ENCODE measurements at places on chromosomes 3 and 15.

- peak; percentile 11 for DNase-seq
These were observed 51.1 kb downstream of the SERP1 start for GRCh38 chr3:150495149-150495548.

DNA sequence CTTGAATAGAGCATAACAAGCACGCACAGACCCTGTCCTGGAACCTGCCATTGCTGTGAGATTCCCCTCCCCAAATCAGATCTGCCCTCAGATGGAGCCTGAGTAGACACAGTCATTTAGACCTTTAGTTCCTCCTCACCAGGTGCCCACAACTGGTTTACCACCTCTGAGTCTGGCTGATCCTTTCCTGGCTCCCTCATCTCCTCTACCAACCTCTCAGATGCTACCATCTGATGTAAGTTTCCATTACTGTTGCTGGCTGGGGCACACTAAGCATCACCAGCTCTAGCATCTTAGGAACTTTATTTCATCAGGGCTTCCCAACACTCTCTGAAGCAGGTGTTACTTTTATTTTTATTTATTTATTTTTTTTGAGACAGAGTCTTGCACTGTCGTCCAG, 288.3 kb downstream of the TLE3 start:
- DNase-seq: no peak

DNA sequence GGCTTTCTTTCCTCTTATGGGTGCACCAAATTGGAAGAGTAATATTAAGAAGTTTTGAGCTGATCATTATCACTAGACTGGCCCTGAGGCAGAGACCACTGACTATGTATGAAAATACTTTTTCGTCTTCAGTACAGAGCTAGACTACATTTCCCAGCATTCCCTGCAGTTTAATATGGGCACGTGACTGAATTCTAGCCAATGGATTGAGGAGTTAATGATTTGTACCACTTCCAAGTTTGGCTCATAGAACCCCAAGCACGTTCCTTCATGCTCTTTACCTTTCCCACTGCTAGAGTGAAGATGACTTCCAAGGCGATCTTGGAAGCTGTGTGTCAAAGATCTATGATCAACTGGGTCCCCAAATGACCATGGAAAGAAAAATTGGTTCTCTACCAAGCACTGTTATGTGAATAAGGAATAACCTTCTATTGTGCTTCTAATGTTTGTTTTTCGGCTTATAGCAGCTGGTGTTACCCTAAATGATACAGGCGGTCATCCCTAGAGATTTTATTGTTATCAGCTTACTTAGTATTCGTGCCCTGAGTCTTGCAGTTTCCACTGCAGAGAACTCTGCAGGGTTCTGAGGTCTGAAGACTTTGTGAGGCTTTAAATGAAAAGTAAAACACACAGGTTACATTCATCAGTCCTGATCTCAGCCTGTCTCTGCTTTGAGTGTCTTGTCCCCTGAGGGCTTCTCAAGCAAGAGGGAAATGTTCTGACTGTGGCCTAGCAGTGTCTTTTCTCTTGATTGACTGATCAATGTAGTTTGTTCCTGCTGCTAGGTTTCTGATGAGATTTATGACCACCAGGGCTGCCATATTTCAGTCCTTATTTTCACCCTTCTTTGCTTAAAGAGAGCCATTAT, 486.8 kb downstream of the PDCD6IP start:
- no peak for DNase-seq

GRCh38 chr3:127899200-127899599, 15.8 kb upstream of the KBTBD12 start:
- no peak for DNase-seq

DNA sequence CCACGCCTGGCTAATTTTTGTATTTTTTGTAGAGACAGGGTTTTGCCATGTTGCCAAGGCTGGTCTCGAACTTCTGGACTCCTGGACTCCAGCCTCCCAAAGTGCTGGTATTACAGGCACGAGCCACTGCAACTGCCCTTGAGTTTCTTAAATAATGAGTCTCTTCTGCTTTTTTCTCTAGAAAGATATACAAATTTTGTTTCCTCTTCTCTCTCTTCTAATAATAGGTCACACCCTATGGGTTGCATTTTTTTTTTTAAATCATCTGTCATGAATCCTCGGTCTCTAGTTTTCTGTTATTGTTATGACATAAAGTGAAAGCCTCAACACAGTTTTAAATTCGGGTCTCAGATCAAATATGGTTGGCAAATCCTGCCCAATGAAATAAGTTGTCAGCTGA, 111.2 kb downstream of the IL12A start:
- no peak for DNase-seq

DNA sequence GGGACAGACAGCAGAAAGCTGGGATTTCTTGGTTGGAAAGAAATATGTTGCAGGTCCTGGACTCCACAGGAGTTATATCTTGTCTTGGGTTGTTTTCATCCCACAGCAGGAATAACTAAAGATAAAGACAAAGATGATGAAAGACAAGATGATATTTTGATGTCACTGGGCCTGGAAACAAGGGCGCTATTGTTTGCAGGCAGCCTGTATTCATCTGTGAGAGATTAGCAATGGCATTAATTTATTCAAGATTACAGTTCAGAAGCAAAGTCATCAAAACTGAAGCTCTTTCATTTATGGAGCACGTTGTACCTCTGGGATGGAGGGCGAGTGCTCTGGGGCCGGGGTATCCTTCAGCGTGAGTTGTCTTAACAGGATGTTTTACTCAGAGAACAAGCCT, 213.8 kb downstream of the LRTM1 start:
- no peak for DNase-seq

DNA sequence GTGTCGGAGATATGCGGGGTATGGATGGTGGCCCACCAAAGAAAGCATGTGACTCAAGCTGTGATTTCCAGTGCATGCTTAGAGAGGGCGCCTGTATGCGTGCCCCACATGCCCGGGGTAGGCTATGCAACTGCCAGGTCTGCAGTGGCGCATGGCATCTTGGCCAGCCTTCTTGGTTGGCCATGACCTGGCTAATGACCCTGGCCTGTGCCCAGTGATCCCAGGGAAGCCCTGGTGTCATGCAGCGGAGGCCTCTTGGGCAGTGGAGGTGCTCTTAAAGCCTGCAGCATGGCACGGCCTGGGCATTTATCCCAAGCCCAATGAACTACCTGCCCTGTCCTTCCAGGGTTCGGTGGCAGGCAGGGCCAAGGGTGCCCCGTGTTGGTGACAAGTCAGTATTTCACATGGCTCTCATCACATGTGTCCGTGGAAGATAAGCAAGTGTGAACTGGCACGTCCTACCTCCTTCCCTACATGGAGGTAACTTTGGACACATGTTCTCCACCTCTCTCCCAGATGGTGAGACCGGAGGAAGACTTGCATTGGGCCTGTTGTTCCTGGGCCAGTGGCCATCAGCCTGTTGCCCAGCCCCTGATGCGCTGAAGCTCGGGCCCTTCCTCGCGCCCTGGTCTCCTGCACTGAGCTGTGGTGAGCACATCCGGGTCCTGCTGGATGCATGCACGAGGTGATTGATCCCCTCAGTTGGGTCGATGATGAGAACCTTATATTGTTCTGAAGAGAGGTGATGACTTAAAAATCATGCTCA, 192.0 kb downstream of the UBE3A start:
- DNase-seq: no peak

GRCh38 chr15:90561344-90562244, 31.9 kb downstream of the CRTC3 start:
- DNase-seq: no peak

DNA sequence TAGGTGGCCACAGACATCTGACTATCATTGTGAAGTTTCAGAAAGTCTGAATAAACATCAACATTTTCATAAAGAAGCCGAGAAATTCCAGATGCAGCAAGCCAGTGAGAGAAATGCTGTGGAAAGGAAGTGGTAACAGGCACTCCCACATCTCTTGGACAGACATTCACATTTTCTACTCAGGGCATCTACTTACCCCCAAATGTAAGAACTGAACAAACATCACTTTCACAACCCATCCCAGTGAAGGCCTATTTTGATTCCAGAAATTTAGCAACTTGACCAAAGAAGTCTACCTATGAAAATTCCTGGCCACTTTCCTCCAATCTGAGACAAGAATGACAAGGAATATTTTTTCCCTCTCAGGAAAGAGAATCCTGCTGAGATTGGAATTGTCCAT, 224.8 kb upstream of the DCBLD2 start:
- DNase-seq: no peak

- no peak for DNase-seq
These were observed 116.4 kb downstream of the UNC13C start for GRCh38 chr15:54094661-54095060.

DNA sequence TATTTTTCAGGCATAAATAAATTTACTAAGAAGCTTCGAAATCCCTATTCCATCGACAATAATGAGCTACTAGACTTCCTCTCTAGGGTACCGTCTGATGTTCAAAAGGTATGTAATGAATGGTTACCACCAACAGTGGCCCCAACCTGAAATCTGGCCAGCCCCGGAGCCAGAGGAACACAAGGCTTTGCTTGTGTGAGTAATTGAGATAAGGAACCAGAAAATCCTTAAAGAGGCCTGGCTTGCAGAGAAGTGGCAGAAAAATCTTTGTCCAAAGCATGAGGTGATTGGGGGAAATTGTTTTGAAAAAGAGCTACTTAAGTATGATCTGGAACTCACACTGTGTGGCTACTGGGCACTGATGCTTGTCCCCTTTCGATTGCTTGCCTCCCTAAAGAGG, 245.3 kb downstream of the MCTP2 start:
- DNase-seq: no peak

DNA sequence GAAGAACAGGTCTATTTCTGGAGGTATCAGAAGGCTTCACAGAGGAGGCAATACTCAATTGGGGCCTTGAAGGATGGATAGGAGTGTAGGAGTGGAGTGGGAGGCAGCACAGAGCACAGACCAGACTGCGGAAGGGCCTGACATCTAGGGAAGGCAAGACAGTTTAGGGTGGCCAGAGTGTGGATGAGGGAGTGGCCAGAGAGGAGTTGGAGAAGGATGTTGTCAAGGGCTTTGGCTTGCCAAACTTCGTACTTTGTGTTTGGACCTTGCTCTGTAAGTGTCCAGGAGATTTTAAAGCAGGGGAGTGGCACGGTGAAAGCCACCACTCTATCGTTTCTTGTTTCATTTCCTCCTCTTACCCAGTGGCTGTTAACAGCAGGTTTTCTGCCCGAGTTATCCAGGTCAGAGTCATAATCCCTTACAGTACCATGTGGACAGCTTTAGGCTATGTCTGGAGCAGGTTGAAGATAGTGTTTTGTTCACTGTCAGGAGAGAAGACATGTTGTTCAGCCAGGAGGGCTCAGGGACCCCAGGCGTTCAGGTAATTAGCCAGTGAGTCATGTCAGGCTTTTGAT, 12.3 kb downstream of the SMAD3 start:
- peak; percentile 50 for DNase-seq

DNA sequence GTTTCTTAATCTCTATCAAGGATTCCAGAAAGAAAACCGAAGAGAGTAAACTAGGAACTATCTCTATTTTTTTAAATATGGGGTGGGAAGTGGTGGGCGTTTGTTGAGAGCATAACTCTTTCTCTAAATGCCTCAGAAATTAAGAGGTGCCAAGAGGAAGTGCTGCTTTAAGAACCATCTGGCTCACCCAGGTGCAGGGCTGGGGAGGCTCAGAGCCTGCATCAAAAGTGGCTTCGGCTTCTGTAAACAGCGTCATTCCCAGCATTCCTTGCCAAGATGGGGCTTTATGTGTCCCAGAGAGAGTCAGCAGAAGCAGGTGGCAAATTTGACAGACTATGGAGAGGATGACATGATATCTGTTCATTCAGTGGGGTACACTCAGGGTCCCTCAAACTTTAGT, 123.3 kb upstream of the BFSP2 start:
- DNase-seq: no peak

DNA sequence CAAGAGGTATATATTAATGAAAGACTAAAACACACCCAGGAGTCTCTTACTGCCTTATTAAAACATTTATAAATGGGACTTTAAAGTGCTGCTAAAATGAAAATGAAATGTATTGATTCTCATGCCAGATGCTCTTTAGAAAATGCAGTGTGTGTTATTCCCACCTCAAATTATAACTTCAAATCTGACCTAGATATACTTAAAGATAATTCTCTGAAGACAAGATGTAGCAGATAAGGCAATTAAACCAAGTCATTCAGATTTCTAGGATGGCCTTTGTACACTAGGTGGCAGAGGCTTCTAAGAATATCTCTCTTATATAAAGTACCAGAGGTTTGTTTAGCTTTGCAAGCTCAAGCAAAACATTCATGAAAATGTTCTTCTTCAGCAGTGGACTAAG, 26.9 kb upstream of the GOLGA8B start:
- DNase-seq: no peak

GRCh38 chr3:197311591-197311990, 13.2 kb upstream of the DLG1 start:
- no peak for DNase-seq

DNA sequence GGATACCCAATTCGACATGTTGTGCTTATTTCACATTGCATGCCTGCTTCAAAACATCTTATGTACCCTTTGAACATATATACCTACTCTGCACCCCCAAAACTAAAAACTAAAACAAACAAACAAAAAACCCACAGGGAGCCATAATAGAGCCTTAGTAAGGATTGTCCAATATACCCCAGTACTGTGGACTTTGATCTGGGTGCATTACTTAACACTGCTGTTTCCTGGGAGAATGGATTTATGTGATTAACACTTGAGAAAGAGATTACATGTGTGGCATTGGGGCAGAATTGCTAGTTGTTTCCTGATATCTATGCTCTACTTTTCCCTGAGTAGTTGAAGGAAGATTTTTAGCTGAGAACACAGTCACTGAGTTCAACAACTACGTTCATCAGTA, 583.4 kb upstream of the ROBO1 start:
- DNase-seq: no peak

GRCh38 chr15:66763186-66764071, 61.4 kb downstream of the SMAD6 start:
- no peak for DNase-seq

DNA sequence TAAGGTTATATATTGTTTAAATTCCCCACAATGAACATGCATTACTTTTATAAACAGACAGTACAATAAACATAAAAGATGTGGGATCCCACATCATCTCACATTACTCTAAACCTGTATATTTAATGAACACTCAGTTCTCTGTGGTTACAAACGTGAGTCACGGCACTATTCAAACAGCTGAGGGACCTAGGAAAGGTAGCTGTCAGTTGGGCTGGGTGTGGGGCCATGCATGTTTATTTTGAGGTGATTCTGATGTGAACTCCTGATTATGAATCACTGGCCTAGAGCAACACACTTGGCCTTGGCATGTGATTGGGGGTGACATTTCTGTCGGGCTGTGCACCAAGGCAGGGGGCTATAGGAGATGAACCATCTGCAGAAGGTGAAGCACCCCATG, 147.6 kb upstream of the HACD2 start:
- DNase-seq: peak; percentile 96

GRCh38 chr3:156189927-156190326, 69.5 kb downstream of the KCNAB1 start:
- DNase-seq: no peak

GRCh38 chr3:178078953-178079352, 457.3 kb upstream of the KCNMB2 start:
- no peak for DNase-seq

GRCh38 chr3:186044427-186044826, 64.5 kb downstream of the ETV5 start:
- DNase-seq: no peak

Measured in Daoy (cell line).